ENCODE measurements at places on chromosomes 12 and 14.

DNA sequence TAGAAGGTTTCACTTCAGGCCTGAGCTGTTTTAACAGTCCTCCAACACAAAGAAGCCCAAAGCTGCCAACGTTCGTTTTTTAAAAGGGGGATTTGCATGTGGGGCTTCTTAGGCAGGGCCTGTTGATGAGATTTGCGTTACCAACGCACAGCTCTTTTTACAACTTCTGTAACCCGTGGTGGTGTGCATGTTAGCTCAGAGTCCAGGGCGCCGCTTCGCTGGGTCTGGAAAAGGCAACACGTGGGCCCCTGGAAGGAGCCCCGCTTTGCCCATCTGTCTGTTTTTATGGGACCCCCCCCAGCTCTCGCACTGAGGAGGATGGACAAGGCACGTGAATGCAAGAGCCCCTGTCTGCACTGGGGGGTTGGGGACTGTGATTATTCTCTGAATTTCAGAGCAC, 84.0 kb downstream of the ESR2 start:
- DNase-seq = no peak

GRCh38 chr14:92945959-92946846, 23.3 kb downstream of the CHGA start:
- DNase-seq = peak; percentile 67

DNA sequence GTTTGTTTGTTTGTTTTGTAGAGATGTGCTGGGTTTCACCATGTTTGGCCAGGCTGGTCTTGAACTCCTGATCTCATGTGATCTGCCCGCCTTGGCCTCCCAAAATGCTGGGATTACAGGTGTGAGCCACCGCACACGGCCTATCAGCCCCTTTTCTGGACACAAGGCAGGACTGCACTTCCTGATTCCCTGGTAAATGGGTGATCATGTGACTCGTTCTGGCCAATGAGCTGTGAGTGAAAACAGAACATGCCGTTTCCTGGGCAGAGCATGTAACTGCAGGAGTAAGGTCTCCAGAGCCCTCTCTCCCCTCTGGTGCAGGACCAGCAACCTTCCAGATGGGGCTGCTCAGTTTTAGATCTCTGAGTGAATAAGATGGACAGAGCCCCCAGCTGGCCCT, 92.7 kb downstream of the ITPK1 start:
- no peak for DNase-seq

GRCh38 chr14:68562911-68563250, 230.0 kb downstream of the ZFP36L1 start:
- no peak for DNase-seq

DNA sequence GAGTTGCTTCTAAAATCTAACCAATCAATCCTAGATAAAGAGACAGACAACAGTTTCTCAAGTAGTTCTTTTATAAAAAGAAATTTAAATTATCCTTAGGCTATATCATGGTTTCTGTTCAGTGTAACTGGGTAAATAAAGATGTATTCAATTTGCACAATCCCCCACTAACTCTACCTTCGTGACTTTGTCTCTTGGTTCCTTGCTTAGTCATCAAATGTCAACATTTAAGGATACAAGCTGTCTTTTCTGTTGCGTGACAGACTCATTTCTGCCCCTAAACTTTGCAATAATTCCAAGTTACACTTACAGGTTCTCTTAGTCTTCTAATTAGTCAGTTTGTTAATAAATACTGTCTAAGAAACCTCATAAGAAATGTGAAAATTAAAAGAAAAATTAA, 50.6 kb downstream of the SCAF11 start:
- DNase-seq = no peak

DNA sequence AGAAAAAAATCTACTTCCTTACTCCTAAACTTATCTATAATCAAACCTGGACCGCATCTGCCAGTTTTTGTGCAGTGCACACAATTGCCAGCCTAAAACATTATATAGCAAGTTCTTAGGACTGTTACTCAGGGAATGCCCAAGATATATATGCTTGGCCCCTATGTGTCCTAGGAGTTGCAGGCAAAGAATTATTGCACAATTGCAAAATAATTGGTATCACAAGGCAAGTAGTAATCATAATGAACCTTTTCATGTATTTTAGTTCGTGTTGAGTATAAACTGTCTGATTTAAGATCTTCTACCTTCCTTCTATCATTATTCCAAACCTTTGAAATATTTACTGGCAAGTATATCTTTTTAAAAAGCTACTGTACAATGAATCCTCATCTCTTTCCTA, 45.5 kb downstream of the TMTC3 start:
- no peak for DNase-seq

DNA sequence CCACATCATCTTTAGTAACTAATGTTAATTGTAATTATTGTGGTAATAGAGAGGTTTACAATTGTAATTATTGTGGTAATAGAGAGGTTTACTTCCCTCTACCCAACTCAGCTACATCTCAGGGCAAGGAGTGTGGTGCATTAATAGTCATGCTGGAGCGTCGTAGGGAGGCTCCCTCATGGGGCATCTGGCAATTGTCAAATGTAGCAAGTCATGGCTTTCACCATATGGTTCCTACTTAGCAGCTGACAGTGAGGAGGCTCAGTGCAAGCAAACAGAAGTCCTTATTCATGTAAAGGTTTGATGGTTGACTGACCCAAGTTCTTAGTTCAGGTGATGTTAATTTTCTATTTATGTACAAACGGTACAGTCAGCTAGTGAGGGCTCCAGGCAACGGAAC, 1012.0 kb downstream of the FLRT2 start:
- DNase-seq = no peak

DNA sequence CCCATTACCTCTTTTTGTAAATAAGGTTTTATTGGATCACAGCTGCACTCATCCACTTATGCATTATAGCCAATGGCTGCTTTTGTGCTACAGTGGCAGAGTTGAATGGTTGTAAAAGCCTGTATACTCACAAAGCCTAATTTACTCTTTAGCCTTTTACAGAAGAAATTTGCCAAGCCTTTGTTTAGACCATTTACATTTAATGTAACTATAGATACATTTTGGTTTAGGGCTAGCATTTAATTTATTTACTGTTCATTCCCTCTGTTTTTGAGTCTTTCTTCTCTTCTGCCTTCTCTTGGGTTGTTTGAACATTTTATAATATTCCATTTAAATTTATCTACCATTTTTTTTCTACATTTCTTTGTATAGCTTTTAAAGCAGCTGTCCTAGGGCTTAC, 217.1 kb upstream of the AMIGO2 start:
- DNase-seq = no peak

- no peak for DNase-seq
Observed at GRCh38 chr12:116126610-116127009, 150.9 kb downstream of the MED13L start.

GRCh38 chr14:23572524-23572828, 4.9 kb upstream of the AP1G2 start:
- no peak for DNase-seq

GRCh38 chr12:1418144-1418543, 176.2 kb downstream of the FBXL14 start:
- no peak for DNase-seq

GRCh38 chr14:22542360-22542759, 46.7 kb downstream of the DAD1 start:
- no peak for DNase-seq

GRCh38 chr14:31096255-31096654, 70.1 kb upstream of the STRN3 start:
- DNase-seq = no peak

DNA sequence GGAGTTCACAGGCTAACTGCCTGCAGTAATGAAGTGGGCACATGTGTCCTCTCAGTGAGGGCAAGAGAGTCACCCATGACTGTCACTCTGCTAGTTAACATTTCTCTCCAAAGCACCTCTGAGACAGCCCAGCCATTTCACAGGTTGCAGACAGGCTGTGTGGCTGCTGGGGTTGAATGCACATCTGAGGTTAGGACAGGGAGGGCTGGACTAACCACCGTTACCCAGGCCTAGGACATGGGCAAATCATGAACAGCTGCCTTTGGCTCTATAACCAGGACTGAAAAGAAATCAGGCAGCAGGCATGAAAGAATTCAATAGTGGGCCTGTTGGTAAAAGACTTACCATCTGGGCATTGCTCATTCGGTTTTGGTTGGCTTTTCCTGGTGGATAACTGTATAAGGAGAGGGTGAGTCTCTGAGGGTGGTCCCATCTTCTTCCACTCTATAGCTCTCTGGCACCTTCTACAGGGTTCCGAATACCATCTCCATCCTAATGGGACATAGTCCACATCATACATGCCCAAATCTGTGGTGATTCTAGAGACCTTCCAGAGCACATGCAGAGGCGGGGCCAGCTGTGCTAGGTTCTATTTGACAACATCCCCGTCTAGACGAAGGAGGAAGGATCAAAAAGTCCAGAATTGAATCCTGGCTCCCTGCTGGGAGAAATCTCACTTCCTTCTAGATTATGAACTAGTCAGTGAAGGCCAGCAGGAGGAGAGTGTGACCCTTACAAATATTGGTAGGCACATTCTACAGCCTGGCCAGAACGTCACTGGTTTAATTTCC, 10.8 kb downstream of the CRACR2A start:
- no peak for DNase-seq

GRCh38 chr14:101167428-101167827, 263.9 kb upstream of the RTL1 start:
- DNase-seq = no peak

DNA sequence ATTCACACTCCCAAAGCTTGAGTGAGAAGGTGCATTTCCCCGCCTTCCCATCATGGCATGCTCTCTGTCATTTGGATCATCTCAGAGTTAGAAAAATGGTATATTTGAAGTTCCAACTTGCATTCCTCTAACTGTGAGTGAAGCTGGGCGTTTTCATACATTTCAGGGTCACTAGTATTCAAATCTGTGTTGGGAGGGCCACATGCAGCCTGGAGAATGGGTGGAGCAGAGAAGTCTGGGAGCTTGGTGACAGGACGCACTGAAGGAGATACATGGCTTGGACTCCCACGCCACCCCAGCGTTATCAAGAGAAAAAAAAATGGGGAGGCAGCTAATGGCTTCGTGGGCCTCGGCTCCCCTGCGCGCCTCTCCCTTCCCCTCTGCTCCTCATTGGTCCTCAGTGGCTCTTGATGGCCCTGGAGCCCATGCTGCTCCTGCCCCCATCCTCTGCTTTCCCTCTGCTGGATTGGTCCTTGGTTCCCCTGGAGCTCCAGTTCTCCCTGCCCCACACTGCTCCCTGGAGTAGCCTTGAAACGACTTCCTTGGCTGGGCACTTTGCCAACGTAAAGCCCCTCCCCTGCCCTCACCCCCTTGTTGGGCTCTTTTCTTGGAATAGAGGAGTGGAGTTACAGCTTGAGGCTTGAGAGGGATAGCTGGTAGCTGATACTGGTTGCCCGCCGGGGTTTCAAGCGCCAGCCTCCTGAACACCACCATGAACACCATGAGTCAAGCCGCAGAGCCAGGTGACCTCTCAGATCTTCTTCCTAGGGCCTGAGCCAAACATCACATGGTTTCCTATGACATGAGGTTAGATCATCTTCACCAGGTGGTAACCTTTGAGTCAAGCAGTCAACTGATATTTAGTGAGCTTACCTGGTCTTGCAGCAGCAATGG, 139.6 kb downstream of the PRKCH start:
- DNase-seq = no peak

GRCh38 chr12:6765634-6766581, at the start of gene PTMS:
PTMS (plus strand) TSS chr12:6766363; CDS start chr12:6766706, 343 bp downstream.
- DNase-seq = no peak

DNA sequence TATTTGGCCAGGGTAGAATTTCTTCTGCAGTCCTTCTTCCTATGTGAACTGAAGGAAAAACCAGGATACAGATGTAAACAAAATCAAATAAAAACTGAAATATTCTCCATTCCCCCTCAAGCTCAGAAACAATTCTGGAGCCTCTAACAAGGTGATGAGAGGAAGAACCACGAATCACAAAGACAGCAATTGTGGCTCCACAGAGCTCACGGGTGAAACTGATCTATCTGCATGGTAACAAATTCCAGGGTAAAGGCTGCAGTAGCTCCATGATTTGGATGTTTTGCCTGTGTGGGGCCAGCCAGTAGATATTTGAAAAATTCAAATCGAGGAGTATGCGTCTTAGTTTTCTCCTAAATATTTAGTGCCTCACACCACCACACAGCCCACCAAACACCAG, 10.6 kb downstream of the GRIN2B start:
- DNase-seq = no peak

DNA sequence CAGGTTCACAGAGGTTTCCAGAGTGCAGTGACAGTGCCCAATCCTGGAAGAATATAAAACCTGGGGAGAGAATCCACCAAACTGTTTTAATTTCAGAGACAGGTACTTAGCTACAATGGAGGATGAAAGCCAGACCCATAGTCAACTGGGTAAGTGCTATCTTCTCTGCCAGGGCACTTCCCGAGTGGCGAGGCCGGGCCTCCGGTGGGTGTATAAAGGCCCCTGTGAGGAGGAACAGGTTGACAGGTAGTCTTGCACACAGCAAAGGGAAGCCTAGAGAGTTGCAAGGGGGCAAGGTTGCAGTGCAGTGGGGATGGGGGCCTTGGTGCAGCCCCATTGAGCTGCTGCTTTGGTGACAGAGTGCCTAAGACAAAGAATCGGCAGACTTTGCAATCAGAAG, 130.7 kb downstream of the SLC38A6 start:
- DNase-seq = no peak

DNA sequence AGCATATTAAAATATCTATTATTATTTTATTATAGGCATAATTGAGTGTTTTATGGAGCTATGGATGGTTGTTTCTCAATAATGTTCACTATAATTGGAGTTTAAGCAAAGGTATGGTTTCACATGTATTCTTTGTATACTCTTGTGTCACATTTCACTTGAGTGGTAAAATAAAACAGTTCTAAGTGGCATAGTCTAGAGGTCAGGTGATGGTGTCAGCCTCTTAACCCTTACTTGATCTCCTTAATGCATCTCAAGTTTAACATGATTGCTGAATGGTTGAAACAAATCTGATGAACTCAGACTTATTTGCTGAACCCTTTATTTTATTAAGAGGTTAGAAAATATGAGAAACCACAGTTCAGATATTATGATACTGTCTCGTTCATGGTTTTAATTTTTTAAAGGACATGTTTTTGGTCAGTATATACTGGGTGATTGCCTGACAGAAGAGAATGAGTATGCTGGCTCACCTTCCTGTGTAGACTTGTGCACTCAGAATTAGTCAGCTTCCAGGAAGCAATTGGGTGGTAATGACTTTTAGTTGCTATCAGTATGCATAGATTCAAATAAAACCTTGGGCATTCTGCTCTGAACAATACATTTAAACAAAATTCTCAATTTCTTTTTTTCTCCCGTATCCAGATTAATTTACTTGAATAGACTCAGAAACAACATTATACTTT, 464.6 kb downstream of the PCNX1 start:
- DNase-seq = no peak

DNA sequence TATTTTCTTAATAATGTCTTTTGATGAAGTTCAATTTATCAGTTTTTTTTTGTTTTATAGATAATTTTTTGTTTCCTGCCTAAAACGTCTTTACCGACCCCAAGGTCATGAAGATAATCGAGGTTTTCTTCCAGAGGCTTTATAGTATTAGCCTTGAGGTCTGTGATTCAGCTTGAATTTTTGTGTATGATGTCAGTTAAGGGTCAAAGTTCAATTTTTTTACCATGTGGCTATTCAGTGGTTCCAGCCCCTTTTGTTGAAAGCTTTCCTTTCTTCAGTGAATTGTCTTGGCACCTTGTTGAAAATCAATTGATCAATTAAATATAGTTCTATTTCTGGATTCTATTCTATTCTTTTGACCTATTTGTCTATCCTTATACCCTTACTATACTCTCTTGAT, 3.2 kb upstream of the MGST1 start:
- DNase-seq = no peak

- DNase-seq = no peak
Observed at GRCh38 chr14:58846682-58847465, 209.1 kb downstream of the DACT1 start.
